Common myeloid progenitor, CD34-positive (primary cell): ENCODE measurements at places on chromosomes 11 and 22.

DNA sequence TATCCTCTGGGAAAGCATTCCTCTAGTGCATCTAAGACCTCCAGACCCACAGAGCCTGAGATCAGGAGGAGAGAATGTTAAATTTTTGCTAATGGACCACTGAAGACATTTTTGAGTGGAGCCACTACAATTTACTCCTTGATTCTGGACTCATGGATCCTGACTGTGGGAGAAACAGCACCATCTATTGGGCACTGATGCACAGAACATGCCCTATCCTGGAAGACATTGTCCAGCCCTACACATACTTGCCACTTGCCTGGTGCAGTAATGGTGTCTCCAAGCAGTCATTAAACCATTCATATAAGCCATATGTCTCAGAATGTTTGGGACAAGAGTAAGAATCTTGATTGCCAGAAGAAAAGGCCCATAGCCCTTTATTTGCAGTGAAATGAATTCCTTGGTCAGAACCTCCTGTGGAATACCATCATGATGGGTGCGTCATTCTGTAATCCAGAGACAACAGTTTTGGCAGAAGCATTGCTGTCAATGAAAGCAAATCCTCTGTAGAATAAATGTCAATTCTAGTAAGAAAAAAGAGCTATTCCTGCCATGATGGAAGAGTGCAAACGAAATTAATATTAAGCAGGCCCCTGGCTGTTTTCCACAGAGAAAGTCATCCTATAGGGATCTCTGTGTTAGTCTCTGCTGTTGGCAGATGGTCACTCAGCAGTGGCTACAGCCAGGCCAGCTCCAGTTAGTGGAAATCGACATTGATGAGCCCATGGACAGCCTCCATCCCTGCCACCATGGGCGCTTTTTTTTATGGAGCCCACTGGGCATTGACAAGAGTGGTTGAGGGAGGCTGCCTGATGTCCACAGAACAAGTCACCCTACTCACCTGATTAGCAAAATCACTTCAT, 43.5 kb downstream of the GGTLC2 start:
- peak; percentile 65 for DNase-seq

DNA sequence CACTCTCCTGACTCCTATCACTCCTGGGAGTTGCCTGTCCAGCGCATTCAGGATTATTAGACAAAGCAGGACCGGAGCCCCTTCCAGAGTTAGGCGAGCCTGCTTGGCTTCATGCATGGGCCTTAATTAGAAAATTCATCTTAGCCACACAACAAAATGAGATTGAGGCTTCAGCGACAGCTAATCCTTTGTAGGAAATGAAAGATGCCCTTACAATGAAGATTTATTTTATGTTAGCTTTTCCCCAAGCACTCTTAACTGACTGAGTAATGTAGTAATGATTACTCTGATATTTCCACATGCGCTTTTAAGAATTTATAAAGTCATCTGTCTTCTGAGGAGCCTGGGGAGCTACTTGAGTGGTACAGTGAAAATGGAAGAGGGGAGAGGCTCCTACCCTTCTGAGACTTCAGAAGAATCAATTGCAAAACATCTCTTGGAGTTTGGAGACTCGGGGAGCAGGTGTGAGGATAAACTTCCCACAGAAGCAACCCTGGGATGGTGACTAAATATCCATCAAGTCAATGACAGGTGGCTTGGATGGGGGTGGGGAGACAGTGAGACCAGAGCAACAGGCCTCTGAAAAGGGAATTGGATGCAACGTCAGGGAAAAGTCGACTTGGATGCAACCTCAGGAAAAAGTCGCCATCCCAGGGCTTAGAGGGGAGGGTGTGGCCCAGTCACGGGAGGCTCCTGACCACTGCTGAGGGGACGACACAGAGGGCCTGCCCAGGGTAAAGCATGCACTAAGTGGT, 434.5 kb upstream of the B3GAT1 start:
- DNase-seq = no peak

DNA sequence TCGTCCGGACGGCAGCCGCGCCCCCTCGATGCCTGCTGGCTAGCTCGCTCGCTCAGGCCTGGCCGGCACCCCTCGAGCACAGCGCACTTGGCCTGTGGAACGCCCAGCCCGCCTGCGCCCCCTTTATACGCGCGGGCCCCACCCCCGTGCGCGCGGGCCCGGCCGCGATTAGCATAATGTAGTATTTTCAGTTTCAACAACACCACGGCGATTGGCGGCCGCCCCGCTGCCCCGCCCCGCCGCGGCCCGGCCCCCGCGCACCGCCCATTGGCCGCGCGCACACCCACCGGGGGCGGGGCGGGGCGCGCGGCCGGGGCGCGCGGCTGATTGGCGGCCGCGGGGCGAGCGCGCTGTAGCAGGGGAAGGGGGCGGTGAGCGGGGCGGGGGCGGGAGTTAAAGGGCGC, at the start of gene CDKN1C:
Gene CDKN1C (minus strand): TSS at position 98 of the 404 bp plus-strand sequence. CDS start 319 bp downstream, outside the sequence.
- DNase-seq = peak; percentile 91

- DNase-seq = no peak
These were observed 12.1 kb downstream of the TRPM5 start for GRCh38 chr11:2432171-2432621.

DNA sequence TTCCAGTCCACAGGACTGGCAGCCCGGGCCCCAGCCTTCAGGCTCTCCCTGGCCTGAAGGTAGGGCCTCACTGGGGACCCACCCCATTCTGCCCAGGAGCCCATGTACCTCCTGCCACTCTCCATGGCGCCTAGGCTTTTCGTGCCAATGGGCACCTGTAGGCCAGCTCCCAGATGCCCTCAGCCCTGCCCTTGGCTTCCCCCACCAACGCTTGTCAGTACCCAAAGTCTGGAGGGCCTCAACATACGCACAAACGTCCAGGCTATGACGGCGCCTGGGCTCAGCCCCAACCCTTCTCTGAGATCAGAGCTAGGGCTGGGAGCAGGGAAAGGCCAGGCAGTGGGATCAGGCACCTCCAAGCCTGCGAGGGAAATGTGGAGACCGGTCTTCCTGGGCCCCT, 816.9 kb upstream of the LUZP2 start:
- DNase-seq = no peak
